ENCODE measurements at places on chromosomes 4 and X. TPM values are rescaled to one million over a fixed set of nuclear protein-coding genes. Genes with fewer than 3 reads are reported as not detected.

The RHOH gene
- 126 TPM for total RNA-seq

The PDCL2 gene
- total RNA-seq = not detected

The RAB33A gene
- total RNA-seq = 37.0 TPM

The F11 gene
- not detected for total RNA-seq

The LUZP4 gene
- total RNA-seq = not detected

The GPR82 gene
- not detected for total RNA-seq

The S100G gene
- not detected for total RNA-seq

The BEX1 gene
- total RNA-seq = not detected

The VEGFC gene
- total RNA-seq = not detected

The GPM6B gene
- total RNA-seq = not detected

The TMEM35A gene
- total RNA-seq = not detected

The EGF gene
- not detected for total RNA-seq

The PLS3 gene
- total RNA-seq = 0.63 TPM

The INPP4B gene
- total RNA-seq = 46.9 TPM

The ATP2B3 gene
- total RNA-seq = not detected

The LEF1 gene
- 68.2 TPM for total RNA-seq

The USP17L18 gene
- not detected for total RNA-seq

The KIAA1210 gene
- total RNA-seq = not detected

The SSX7 gene
- not detected for total RNA-seq

The ADGRG4 gene
- not detected for total RNA-seq

The RAB41 gene
- total RNA-seq = not detected

The AMBN gene
- not detected for total RNA-seq

The AFF1 gene
- 72.0 TPM for total RNA-seq

The NAP1L3 gene
- total RNA-seq = 1.0 TPM

The RS1 gene
- not detected for total RNA-seq

The WNK3 gene
- total RNA-seq = 0.13 TPM

The CAPN6 gene
- not detected for total RNA-seq

The CXCL8 gene
- 13.2 TPM for total RNA-seq

The GAGE12F gene
- total RNA-seq = not detected

The AREG gene
- 0.90 TPM for total RNA-seq

The CXorf49 gene
- not detected for total RNA-seq

The CYLC1 gene
- not detected for total RNA-seq

The ABLIM2 gene
- 0.13 TPM for total RNA-seq

The PCYT1B gene
- total RNA-seq = 0.25 TPM

The SSX4B gene
- total RNA-seq = not detected

The TECRL gene
- not detected for total RNA-seq

The CFAP299 gene
- total RNA-seq = not detected

The ZFP42 gene
- not detected for total RNA-seq

The IL15 gene
- 4.0 TPM for total RNA-seq

The IQCM gene
- total RNA-seq = not detected

The PAGE4 gene
- total RNA-seq = not detected

The NLGN3 gene
- total RNA-seq = 1.2 TPM

The SYTL4 gene
- total RNA-seq = not detected

The EDA gene
- total RNA-seq = 4.9 TPM

Measured in activated CD4-positive, alpha-beta memory T cell treated with anti-CD3 and anti-CD28 coated beads, Interleukin-2, amount 10 ng/mL, durations not matched to agents 7 days and 5 days (primary cell).